Activated T-helper 17 cell treated with anti-CD3 and anti-CD28 coated beads, Interleukin-2, amount 50 U/mL, for 72 hours (primary cell): ENCODE measurements at places on chromosomes 2 and 18.

GRCh38 chr18:56389190-56389589, 249.2 kb downstream of the TXNL1 start:
- no peak for ATAC-seq

DNA sequence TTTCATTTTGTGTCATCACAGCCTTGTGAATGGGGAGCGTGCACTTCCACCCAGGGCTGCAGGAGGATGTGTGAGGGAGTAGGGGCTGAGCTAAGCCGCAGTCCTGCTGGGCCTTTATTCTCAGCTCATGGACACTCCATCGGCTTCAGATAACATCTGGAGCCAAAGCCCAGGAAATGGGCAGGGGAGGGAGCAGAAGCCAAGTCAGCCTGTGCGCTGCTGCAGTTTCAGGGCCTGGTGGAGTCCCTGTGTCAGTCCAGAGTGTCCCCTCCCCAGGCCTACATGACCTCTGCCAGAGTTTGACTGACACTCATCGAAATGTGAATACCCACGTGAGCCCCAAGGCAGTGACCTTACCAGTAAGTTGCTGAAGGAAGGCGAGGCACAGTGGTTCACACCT, 242.2 kb downstream of the LOXHD1 start:
- ATAC-seq = no peak

DNA sequence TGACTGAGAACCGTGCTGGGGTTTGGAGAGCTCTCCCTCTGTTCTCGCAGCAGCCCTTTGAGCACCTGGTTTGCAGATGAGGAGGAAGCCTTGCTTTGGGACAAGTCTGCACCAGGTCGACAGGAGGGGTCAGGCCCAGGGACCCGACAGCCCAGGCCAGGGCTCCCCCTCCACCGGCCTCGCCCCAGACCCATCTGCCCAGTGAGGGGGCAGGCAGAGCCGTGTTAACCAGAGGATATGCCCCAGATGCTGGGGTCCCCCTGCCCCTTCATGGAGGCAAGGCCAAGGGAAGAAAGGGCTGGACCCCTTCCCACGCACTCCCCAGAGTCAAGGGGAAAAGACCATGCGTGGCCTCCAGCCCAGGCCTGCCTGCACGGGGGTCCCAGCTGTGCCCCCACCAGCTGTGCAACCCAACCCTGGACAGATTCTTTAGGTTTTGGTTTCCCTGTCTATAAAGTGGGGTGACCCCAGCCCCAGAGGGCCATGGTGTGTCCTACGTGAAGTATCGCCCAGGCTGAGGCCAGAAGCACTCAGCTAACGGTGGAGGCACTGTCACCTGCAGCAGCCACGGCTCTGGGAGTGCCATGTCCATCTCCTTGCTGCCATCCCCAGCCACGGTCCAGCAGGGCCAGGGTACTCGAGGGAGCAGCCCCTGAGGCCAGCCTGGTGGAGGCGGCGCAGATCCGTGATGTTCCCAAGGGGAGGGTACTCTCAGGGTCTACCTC, 4.8 kb upstream of the SNED1 start:
- ATAC-seq = no peak

DNA sequence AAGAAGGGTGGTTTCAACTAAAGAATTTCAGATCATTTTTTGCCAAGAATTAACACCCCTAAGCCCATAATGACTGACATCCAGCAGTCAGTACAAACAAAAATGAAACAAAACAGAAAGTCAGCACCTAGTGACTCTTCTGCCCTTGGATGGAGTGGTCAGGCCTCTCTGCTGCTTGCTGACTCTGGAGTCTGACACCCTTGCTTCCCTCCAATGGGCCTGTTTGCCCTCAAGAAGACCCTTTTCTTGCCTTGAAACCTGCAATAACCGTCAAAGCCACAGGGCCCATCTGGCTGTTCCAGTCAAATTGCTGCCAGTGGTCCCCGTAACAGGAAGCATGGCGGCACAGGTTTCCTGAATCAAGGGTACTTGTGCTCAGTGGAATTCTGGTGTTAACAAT, 27.2 kb upstream of the CYTIP start:
- no peak for ATAC-seq

- ATAC-seq = no peak
Measured at GRCh38 chr2:141317986-141318385, 812.8 kb downstream of the LRP1B start.
